ENCODE measurements at places on chromosomes 12 and 14.
A peak's percentile ranks its signal among the peaks of the same experiment; 100 is the strongest.

- no peak for DNase-seq
Measured at GRCh38 chr12:59580050-59580449, 15.8 kb upstream of the SLC16A7 start.

DNA sequence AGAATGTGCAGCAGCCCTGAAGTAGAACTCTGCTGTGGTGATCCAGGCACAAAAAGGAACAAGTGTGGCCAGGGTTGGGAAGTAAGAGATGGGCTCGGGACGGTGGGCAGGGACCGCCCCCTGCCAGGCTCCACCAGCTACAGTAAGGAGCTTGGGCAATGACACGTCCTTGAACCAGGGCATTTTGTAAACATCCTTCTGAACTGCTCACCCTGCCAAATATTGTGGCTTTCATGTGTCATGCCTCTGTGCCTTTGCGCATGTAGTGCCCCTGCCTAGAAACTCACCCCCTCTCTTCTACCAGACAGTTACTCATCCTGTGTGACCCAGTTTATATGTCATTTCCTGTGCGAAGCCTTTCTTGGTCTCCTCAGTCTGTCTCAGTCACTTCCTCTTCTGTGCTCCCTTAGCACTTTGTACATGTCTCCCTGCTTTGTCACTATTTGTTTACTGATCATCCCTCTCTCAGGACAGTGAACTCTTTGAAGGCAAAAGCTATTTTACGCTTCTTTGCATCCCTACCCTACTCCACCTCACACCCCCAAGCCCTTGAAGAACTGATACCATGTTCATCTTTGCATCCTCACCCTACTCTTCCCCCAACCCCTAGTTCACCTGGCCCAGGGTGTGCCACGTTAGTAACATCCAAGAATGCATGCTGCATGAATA is 108.9 kb upstream of the PLEKHG7 start:
- DNase-seq = peak; percentile 61

GRCh38 chr14:56294128-56294527 is 175.9 kb downstream of the PELI2 start:
- no peak for DNase-seq

DNA sequence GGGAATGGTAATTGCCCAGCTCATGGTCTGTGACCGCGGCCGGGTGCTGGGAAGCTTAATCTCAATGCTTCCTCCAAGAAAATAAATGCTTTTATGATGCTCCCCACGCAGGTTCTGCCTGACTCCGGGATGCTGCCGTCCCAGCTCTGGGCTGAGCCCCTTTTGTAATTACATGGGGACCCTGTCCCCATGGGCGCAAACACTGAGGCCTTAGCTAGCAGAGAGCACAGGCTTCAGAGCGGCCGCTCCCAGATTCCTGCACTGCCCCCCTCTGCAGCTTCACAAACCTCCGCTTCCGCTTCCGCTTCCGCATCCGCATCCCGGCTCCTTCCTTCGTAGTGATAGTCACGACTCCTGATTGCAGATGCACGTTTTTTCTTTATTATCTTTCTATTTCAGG is 129.5 kb downstream of the KIF26A start:
- DNase-seq = no peak

GRCh38 chr12:12072064-12072760 is 1.5 kb downstream of the BCL2L14 start:
- DNase-seq = no peak

DNA sequence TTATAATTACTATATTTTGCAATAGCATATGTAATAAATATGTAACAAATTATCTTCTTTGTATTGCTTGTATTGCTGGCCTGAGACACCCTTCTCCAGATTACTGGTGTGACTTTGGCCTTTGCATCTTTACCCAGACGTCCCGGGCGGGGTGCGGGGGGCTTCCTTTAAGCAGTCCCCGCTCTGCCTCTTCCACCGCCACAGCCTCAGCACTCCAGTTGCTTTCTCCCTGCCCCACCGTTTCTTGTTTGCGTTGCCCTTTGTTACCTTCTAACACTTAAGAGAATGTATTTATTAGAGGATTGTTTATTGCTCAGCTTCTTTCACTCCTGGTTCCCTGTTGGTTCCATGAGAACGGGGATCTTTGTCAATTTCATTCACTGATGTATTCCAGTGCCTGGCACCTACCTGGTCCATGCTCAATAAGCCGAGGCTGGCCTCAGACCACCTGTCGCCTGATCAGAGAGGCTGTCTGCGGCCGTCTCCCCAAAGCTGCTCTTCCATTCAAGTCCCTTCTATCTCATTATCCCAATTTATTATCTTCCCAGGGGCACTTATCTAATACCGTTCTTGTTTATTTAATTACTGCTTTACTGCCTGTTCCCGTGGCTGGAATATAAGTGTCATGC is 100.5 kb upstream of the RFLNA start:
- DNase-seq = no peak

GRCh38 chr12:108647585-108648287 is 14.0 kb upstream of the SELPLG start:
- no peak for DNase-seq

DNA sequence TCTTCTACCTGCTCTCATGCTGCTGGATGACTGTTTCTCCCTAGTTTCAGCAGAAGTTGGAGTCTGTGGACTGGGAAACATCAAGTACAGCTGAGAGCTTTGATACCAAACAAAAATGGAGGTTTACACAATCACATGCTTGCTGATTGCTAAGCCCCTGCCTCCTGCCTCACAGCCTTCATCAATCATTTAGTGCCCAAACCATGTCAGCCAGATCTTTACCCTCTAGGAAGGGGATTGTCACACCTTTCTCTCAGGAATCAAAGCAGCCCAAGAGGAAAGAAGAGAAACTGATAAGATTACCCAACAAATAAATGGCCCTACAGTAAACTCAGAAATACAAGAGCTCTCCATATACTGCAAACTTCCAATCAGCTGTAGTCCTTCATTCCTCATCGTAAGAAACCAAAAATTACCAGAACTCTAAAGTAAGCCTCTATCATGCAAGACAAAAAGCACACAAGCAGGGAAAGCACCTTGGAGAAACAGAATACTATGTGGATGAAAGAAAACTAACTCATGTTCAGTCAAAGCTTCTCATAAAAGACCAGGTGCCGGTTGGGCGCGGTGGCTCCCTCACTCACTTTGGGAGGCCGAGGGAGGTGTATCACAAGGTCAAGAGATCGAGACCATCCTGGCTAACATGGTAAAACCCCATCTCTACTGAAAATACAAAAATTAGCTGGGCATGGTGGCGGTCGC is 63.6 kb upstream of the RESF1 start:
- no peak for DNase-seq

DNA sequence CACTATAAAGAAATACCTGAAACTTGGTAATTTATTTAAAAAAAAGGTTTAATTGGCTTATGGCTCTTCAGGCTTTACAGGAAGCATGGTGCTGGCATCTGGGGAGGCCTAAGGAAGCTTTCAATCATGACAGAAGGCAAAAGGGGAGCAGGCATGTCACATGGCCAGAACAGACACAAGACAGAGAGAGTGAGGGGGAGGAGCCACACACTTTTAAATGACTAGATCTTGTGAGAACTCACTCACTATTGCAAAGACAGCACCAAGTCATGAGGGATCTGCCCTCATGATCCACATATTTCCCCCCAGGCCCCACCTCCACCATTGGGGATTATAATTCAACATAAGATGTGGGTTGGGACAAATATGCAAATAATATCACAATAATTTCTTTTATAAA is 355.6 kb downstream of the DAD1 start:
- no peak for DNase-seq

DNA sequence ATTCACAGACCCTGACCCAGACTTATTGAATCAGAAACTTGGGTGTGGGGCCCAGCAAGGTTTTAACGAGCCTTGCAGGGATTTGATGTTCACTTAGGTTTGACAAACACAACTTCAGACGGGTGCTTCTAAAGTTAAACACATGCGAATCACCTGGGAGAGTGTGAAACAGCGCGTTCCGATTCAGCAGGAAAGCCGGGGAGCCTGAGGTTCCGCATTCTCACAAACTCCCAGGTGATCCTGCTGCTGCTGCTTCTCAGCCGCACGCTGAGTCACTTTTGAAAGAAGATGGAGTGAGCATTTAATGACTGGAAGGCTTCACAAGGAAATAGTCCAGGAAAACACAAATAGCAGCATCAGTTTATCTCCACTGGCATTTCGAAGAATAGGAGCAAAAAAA is 44.2 kb upstream of the DDX11 start:
- no peak for DNase-seq

- no peak for DNase-seq
Measured at GRCh38 chr12:98360401-98360800, 155.0 kb upstream of the TMPO start.

- DNase-seq = no peak
Measured at GRCh38 chr12:93484315-93484981, 17.1 kb downstream of the MRPL42 start.

DNA sequence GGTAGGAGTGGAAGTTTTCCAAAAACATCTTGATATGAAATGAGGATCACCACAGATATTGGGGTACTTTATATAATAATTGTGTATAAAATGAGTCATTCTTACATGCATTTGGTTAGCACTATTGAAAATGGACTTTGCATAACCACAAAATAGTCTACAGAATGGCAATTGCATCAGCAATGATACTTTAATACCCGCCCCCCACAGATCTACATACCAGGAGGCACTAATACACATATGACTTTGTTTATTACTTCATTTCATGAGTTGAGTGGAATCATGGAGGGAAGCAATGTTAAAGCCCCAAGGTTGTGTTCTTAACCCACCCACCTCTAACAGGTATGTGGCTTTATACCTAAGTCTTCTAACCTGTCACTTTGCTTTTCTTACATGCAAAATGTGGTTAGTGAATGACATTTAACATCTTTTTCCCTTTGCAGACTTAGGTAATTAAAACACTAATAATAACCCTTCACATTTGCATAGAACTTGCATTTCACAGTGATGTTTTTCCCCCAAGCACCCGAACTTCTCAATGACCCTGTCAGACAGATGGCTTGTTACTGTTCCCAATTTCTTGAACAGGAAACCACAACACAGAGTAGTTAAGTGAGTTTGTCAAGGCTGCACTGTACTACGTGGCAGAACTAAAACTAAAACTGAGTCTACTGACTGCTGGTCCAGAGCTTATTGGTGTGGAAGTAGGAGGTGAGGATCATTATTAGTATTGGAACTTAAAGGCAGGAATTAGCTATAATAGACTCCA is 101.9 kb downstream of the NPAS3 start:
- no peak for DNase-seq

DNA sequence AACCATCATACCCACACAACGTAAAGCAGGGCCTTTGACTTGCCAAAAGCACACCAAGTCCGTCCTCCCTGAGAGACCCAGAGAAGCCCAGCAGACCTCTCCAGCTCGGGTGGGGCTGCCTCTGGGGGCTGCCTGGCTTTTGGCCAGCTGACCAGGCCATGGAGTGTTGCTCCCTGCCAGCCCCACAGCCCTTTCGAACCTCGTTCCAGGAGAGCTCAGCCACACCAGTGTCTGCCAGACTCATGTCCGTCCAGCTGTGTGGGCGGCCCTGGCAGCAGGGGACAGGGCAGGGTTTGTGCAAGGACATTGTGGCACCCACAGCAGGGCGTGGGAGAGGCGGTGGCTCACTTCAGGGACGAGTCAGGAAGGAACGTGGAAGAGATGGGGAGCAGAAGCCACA is 22.6 kb upstream of the IRF2BPL start:
- no peak for DNase-seq

DNA sequence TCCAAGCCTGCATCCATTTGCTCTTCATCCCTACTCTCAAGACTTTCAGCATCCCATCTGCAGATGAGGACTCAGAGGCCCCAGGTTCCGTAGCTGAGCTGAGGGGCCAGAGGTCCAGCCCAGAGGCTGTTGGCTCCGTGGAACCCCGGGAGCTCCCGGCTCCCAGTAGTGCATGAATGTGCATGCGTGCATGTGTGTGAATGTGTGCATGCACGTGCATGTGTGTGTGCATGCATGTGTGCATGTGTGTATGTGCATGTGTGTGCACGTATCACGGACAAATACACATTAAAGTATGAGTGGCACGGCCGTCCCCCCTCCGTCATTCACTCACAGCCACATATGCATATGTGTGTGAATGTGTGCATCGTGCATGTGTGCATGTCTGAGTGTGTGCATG is 149.9 kb downstream of the KIF26A start:
- DNase-seq = no peak

DNA sequence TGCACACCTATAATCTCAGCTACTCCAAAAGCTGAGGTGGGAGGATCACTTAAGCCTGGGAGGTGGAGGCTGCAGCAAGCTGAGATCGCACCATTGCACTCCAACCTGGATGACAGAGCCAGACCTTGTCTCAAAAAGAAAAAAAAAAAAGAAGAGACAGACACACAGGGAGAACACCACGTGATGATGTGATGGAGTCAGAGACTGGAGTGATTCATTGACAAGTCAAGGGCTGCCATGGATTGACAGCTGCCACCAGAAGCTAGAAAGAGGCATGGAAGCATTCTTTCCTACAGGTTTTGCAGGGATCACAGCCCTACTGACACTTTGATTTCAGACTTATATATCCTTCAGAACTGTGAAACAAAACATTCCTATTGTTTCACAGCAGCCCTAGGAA is 3.5 kb upstream of the HCFC2 start:
- no peak for DNase-seq

DNA sequence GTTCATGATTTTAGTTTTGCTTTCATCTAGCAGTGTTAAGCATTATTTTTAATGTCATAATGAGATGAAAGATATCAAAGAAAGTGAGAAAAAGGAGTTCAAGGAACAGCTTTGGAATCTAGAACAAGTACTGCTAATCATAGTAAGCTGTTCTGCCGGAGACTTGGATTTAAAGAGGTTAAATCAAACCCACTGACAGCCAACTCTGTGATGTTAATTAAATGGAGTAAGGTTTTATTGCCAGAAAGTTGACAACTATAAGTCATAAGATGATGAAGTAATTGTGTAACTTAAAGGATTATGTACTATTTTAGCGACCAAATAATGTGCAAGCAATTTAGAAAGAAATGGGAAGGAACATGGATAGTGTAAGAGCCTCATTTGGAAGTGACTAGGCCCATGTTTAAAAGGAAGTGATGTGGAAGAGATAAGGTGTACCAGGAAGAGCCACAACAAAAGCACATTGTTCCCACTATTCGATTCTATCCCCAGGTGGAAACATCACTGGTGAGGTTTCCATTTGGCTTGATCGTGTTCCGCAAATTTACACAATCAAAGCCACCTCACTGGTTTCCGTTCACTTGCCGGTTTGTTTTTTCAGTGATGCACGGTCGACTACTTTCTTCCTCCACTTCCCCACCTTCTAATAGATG is 388.5 kb downstream of the PAWR start:
- no peak for DNase-seq

DNA sequence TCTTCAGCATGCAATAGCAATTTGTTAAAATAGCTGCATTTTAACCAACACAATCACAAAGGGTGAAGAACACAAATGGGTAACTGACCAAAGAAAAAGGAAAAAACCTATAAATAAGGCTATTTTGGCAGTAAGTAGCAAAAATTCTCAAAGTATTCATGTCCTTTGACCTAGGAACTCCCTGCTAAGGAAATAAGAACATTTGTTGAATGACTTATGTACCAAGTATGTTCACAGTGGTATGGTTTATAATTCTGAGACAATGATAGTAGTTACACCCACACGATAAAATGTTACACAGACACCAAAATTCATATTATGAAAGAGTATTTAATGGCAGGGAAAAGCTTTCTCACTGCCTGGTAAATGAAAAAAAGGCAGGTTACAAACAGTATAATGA is 16.9 kb downstream of the CCDC88C start:
- DNase-seq = no peak
